ENCODE measurements at places on chromosomes 12 and 14. TPM values are rescaled to one million over a fixed set of nuclear protein-coding genes. Genes with fewer than 3 reads are reported as not detected.

IFT43 gene
- total RNA-seq, result 39.0 TPM

KCNH3 gene
- total RNA-seq, result 1.2 TPM

USP44 gene
- total RNA-seq, result 0.07 TPM

AP4S1 gene
- total RNA-seq, result 9.5 TPM

MIP gene
- total RNA-seq, result not detected

All from A549 treated with GW870086 at 1 μM for 4 hours (cell line).